Epithelial cell of prostate (primary cell): ENCODE measurements at places on chromosomes 1 and 21.

- DNase-seq, result no peak
These were observed 918 bp upstream of the RASAL2 start for GRCh38 chr1:178092878-178093493.

DNA sequence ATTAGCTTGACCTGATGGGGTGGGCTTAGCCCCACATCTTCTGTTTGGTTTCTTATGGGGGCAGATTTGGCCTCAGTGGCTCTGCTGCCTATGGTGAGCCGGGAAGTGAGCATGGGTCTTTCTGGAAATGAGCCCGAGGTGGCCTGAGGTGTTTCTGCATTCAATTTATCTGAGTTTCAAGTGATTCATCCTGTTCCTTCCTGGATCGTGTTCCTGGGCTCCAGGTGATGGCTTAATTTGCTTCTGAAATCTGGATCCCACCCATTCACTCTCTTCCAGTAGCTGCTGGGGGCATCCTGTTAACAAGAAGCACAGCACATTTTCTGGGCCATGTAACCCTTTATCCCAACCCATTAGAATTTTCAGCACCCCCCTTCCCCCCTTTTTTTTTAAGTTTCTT is 324.6 kb downstream of the CAMTA1 start:
- no peak for DNase-seq

GRCh38 chr1:155322571-155322952 is 1.9 kb downstream of the RUSC1 start:
- no peak for DNase-seq

DNA sequence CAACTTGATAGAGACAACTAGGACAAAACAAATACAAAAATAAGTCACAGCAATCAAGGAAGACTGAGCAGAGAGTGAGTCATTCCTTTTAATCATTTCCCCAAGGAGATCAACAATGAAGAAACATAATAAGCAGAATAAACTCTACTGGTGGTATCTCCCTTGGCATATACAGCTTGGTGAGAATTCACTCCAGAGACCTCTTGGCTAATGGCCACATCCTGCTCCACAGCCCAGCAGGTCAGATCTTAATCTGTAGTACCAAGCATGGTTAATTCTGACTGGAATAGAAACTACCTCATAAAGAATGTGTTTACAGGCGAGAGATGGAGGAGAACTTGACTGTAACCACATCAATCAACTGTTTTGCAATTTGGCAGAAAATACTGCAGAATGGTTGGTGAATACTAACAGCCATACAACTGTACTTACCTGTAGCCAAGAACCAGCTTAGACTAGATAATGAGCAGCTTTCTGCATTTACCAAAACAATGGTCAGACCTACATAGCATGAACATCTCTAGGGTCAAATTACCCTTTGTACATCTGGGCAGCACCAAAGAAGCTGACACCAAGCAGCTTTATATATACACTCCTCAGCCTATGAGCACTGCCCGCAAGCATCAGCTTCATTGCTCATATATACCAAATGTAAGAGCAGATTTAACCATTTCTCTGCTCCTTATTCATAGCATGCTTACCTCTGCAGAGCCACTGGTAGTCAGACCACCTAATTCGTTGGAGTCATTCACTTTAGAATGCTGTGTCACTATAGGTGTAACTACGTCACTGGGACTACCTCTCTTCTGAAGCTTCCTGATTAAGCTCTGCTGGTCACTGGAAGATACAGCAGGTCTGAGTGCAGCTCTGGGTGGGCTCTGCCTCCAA is 51.0 kb downstream of the KIAA0319L start:
- DNase-seq, result peak; percentile 69

DNA sequence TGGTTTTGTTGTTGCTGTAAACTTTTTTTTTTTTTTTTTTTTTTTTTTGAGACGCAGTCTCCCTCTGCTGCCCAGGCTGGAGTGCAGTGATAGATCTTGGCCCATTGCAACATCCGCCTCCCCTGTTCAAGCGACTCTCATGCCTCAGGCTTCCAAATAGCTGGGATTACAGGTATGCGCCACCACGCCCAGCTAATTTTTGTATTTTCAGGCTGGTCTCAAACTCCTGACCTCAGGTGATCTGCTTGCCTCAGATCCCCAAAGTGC is 78.9 kb upstream of the SLC45A1 start:
- DNase-seq, result peak; percentile 27

GRCh38 chr1:155697046-155697445 is 8.2 kb downstream of the DAP3 start:
- DNase-seq, result no peak

GRCh38 chr1:27603309-27603680 is 649 bp downstream of the AHDC1 start:
- DNase-seq, result no peak

- DNase-seq, result no peak
These were observed 9.2 kb upstream of the H6PD start for GRCh38 chr1:9225411-9225785.

DNA sequence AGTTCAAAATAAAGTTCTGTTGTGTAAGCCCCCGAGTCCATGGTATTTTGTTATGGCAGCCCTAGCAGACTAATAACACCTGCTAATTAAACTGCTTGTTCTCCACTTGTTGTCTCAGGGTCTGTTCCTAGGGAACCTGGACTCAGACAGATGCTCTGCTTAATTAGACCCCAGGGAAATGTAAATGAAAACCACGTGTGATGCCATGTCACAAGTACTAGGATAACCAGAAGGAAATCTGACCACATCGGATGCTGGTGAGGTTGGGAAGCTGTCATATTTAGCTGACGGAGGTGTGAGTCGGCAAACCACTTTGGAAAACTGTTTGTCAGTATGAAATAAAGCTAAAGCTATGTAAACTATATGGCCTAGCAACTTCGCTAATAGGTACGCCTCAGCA is 19.6 kb downstream of the EDN2 start:
- DNase-seq, result no peak
